Fibroblast of skin of scalp (primary cell): ENCODE measurements at places on chromosomes 7 and 10.

GRCh38 chr7:131188367-131189339 is 139.0 kb upstream of the MKLN1 start:
- DNase-seq: peak; percentile 99

DNA sequence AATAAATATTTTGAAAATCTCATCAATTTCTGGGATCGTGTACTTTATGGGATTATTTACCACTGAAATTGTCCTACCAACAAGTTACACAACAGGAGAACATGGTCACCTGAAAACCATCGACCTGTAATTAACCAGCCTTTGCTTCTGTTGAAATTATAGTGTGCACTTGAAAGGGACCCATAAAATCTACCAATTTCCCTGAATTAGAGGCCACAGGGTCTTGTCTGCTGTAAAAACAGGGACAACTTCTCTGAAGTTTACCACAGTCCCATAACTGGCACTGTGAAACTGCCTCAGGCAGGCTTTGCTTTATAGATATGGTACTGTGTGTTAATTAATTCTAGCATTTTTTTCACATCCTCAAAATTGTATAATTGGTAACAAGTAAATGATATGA is 37.7 kb downstream of the RAB19 start:
- no peak for DNase-seq

DNA sequence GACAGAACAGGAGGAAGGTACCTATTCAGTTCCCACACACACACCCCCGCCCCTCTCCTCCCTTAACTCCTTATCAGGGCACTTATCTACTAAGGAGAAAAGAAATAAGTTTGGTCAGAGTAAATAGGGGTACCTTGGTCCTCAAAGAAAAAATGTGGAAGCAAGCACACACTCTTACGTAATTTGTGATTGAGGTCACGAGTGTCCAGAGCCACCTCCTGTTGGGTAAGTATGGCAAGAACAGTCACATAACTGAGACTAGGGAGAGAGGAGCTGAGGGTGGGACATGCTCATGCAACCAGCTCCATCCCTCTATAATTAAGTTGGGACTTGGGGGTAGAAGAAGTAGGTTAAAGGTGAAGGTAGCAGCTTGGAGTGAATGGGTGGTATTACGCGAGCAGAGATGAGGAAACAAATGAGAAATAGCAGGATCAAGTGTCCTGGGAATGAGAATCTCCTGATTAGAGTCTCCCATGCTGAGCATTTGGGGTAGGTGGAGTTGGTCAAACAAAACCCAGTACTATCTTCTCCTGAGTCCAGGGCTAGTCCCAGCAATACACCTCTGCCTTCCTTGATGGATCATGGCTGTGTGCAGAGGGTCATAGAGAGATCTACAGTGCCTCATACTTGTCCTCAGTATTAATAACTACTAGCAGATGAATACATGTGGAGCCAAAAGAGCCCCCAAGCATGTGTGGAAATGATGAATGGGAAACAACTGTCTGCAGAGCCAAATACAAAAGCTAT is 77.1 kb downstream of the GSAP start:
- no peak for DNase-seq

DNA sequence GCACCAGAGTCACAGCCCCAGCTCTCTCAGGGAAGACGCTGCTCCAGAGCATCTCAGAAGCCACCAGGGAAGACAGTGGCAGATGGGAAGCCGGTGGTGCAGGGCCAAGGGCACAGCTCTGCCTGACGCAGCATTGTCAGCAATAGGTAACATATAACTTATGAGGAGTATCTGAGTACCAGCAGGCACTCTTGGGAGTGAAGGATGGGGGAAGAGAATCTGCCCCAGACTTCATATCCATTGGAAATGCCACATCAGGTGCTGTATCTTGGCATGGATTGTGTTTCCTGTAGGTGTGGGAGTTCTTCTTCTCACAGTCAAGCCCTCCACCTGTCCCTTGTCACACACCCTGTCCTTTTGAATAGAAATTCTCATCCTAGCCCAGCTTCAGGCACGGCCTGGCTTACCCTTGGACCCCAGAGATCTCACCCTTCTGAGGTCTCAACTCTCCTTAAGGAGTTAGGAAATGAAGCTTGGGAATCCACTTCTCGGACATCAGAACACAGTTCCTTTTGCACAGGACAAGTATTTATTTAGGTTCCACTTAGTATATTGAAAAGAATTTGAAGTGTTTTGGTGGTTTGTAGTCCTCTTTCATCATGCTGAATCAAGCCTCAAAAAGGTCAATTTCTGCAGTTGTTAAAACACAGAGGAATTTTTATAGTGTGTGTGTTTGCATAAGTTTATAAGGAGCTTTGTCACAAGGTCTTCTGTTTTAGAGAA is 9.9 kb downstream of the EPDR1 start:
- peak; percentile 57 for DNase-seq

GRCh38 chr7:116259156-116259870 is 49.0 kb downstream of the TES start:
- DNase-seq: peak; percentile 72

- peak; percentile 18 for DNase-seq
These were observed 37.8 kb downstream of the PTPRN2 start for GRCh38 chr7:158549616-158550393.

DNA sequence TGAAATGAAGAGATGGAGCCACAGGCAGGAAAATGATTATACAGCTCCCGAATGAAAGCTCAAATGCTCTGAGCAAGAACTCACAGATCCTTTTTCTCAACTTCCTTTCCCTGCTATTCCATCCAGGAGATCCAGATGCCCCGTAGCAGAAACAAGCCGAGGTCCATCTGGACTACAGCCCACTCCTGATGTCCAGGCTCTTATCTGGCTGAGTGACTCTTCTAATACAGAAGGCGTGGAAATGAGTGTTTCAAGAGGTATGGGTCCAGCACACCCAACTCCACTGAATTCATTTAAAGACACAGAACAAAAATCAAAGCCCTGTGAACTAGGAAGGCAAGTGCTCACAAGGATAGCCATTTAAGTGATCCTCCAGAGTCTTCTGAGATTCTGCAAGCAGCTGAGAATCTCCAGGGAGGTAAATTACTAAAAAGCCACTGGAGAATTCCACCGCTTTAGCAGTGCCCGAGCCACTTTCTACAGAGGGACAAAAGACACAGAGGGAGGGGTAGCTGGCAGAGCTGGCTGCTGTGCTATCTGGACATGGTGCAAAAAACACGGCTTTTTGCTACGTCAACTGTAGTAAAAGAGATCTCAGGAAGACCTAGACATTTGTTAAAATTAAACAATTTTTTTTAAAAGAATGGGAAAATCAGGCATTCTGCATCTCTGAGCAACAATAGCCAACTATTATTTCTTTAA is 24.5 kb downstream of the FAM171A1 start:
- no peak for DNase-seq

DNA sequence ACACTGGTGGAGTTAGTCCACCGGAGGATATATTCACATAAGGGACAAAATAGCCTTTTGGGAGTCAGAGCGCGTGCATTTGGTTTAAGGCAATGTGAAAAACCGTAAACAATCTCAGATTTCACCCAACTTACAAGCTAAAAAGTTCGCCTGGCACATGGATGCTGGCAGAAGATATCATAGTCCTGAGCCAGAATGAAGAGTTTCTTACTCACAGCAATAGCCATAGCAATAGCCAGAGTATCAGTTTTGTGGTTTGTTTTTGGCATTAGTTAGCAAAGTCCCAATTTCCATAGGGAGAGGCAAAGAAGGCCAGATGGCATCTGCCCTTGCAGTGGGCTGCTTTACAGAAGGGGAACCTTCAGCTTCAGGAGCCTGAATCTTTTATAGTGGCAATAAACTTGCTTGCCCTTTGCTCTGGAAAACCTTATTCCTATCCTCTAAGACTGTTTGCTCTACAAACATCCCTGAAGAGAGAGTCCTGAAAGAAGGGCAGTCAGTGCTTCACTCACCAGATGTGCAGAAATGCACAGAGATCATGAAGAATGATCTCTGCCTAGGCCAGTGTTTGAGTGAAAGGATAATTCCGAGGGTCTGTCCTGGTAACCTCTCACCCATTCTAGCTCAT is 28.7 kb upstream of the RSBN1L start:
- DNase-seq: no peak

- DNase-seq: no peak
These were observed 108.8 kb downstream of the SMURF1 start for GRCh38 chr7:99034932-99035722.

GRCh38 chr7:151245360-151246101 is 3.0 kb downstream of the SMARCD3 start:
- peak; percentile 42 for DNase-seq

GRCh38 chr7:131431289-131431688 is 103.6 kb downstream of the MKLN1 start:
- peak; percentile 1 for DNase-seq

GRCh38 chr10:67776371-67776770 is 61.6 kb downstream of the DNAJC12 start:
- DNase-seq: peak; percentile 29

DNA sequence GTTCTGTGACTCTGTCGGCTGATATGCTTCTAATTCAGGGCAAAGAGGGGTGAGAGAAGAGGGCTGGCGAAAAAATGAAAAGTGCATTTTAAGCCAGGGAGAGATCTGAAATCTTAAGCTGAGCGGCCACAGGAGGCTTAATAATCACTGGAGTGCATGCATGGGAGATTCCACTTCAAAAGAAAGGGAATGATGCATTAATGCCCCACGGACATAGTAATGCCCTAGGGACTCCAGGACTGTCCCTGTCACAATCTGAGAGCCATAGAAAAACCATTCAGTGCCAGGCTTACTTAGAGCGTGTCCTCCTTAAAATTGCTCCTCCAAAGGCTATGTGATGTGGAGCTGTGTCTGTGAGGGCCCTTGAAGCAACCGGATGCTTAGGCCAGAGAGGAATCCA is 75.1 kb downstream of the NHLRC2 start:
- DNase-seq: no peak

- peak; percentile 77 for DNase-seq
These were observed 46.4 kb downstream of the RAMP3 start for GRCh38 chr7:45203936-45204445.

GRCh38 chr10:86779220-86780017 is 23.0 kb downstream of the BMPR1A start:
- peak; percentile 53 for DNase-seq

- no peak for DNase-seq
These were observed 118.7 kb downstream of the SLIT1 start for GRCh38 chr10:97066877-97067555.

- no peak for DNase-seq
These were observed 740 bp downstream of the HTR7 start for GRCh38 chr10:90856964-90857634.

DNA sequence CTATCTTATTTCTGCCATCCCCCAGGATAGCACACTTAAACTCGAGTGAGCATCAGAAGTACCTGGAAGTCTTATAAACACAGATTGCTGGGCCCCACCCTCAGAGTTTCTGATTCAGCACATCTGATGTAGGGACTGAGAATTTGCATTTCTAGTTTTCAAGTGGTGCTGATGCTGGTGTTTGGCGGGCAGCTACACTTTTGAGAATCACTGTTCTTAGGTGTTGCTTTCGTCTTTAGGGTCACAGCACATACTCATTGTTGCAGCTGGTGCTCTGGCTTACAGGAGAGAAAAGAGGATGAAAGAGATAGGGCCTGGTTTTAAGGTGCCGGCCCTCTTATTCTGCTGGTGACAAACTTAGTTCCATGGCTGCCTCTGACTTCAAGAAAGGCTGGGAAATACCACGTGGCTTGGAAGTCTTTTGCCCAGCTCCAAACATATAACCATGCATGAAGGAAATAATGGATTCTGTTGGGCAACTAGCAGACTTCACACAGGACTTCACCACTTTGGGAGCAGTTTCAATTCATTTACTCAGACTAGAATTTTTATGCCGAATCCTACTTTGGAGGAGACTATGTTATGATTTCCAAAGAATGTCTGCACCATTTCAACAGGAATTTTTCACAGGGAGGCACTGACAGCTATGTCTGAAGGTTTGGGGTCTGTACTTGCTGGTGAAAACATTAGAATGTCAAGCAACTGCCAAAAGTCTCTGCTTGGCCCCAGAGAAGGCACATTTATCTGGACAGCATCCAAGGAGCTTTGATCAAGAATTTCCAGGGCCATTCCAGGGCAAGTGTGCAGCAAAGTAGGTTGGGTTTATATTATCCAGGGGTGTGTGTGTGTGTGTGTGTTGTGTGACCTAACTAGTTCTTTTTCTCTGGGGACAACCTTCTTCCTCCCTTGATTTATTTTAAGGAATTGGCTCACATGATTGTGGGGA is 6.9 kb upstream of the MINDY4 start:
- DNase-seq: peak; percentile 91

DNA sequence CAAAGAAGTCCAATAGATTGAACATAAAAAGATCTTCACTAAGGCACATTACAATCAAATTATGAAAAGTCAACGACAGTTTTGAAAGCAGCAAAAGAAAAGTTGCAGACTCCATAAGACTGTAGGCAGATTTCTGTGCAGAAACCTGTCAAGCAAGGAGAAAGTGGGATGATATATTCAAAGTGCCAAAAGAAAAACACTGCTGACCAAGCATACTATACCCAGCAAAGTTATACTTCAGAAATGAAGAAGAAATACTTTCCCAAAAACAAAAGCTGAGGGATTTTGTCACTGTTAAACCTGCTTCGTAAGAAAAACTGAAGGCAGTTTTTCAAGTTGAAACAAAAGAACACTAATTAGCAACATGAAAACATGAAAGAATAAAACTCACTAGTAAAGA is 145.5 kb downstream of the ZEB1 start:
- DNase-seq: no peak

- DNase-seq: no peak
These were observed 194.1 kb upstream of the FRMD4A start for GRCh38 chr10:14524691-14525324.

DNA sequence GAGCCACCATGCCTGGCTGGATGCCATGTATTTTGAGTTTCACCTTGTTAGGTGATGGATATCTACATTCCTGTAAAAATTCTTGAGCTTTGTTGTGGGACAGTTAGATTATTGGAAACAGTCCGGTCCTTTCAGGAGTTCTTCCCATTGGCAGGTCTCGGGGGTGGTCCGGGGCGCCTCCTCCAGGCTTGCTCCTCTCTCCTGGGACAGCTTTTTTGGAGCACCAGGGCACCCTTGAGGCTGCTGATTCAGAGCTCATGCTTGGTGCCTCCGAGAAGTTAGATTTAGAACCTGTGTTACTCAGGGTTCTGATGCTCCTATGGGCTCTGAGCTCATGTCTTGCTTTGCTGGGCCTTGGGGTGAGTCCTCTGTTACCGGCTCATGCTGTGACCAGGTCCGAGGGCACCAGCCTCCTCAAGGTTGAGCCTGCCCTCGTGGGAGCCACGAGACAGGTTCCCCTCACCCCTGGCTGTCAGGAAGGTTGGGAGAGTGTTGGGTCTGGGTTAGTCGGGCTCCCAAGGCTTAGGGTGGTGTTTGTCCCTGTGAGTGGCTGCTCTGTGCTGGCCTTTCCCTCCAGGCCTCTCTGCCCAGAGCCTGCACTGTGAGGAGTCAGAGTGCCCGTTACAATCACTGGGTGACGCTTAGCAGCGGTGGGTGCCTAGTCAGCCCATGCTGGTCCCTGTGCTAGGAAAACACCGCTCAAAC is 6.0 kb downstream of the SPRN start:
- no peak for DNase-seq
